NCI-H1417 treated with DMSO at 0.1 percent for 48 hours (cell line): ENCODE measurements at places on chromosomes 7 and 10.

GRCh38 chr10:128781637-128782036 lies 655.4 kb upstream of the MKI67 start:
- DNase-seq = no peak

DNA sequence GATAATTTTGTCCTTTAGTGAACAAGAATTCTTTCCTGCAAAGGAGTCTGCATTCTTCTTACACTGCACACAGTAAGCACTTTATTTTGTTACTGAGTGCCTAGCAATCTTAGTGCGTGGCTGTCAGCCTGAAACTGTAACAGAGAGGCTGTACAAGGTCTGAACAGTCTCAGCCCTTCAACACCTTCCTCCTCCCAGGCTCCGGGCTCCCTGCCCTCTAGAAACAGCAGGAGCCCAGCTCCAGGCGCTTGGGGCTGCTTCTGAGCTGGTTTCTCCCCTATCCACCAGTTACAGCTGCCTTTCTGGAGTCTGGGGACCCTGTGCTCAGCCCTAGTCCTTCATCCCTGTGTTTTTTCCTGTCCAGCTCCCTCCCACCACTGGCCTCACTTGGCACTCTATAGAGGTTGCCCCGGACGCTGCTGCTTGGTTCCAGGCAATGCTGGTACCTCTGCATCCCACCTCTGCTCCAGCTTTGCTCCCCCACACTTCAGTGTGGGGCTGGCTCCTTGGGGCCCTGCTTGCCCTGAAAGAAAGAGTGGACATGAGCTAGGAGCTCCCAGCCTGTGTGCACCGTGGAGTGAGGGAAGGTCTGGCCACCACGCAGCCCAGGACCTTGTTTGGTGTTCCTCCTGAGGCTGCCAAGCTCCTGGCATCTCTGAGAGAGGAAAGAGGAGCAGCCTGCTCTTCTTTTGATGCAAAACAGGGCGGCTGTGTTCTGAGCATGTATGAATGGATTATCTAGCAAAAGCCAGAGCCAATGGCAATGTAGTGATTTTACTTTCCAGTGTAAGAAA lies 251.2 kb upstream of the GRB10 start:
- no peak for DNase-seq

- no peak for DNase-seq
Measured at GRCh38 chr10:132746801-132747625, 38.9 kb downstream of the NKX6-2 start.

- no peak for DNase-seq
Measured at GRCh38 chr7:98372993-98373392, 27.9 kb downstream of the BAIAP2L1 start.

DNA sequence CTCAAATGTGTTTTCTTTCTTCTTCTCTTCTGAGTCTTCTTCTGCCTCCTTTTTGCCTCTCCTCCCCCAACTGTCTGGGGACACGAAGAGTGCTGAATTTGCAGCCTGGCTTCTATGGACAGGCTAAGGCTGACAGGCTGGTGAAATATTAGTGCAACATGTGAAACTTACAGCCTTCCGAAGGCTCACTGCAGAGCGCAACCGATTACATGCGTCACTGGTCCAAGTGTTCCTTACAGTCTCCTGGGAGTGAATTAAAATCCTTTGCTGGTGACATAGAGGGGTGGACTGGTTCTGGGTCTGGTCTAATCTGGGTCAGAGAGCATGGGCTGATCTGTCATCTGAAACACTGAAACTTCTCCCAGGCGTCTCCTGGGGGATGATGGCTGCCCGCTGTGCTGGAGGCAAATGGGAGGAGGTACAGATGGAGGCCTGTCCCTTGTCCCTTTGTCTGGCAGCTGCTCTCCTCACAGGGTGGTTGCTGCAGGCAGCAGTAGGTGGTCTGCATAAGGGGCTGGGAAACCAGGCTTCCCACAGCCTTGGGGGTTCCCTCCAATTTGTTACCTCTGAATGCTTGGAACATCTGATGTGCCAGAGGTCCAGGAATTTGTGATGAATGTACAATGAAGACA lies 143.8 kb upstream of the BMPER start:
- DNase-seq = no peak

DNA sequence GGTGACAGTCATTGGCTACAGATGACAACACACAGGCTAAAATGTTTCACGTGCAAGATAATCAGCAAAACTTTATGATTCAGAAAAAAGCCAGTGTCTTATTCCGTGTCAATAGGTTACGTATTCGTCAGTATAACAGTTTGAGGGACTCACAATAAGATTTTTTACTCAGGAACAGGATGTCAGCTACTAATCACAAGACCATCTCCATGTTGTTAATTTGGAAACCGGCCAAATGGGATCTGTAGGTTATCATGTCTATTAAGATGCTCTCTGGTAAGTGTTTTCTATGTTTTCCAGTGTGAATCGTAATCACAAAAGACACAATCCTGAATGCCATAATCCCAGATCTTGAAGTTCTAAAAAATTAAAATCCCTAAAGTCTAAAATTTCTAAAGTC lies 197.3 kb downstream of the ETV1 start:
- no peak for DNase-seq
